Activated B cell treated with CpG ODN at 0.5 μM for 24 hours (primary cell): ENCODE measurements at places on chromosomes 4 and X.

DNA sequence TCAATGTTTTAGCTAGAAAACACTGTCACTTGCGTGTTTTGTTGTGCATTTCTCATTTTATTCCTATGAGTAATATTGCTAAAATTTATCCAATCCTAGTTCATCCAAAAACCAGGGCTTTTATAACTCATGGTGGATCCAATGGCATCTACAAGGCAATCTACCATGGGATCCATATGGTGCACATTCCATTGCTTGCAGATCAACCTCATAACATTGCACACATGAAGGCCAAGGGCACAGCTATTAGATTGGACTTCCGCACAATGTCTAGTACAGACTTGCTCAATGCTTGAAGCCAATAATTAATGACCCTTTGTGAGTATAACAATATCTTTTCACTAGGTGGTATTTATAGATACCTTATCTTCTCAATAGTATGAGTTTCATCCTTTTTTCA lies 57.2 kb upstream of the UGT2B7 start:
- no peak for DNase-seq

DNA sequence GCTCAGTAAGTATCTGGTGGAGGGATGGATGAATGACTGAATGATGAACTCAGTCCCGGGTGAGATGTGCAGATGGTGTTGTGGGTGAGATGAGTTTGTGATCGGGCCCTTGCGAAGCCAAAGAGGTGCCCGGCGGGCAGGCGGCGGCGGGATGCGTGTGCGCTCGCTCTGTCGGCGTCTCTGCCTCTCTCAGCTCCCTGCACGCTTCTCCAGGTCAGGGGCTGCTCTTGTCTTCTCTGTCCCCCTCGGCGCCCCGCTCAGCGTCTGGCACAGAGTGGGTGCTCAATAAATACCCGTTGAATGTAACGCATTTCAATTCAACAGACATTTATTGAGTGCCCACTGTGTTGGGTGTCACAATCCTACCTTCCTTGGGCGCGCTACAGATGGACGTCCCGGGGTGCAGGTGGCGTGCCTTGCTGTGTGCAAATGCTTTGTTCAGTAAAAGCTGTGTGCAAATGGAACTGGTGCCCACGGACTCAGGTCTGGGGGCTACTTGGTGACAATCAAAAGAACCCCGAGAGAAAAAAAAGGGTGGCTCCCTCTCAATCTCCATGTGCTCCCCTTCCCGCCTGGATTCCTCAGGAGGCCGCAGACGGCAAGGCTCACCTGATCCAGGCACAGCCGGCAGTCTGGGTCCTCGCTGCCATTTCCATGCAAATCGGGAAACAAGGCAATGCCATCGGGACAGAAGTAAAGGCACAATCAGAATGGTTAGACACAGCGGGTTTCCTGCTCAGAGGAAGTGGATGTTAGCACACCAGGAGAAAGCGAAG lies 65.6 kb upstream of the AFAP1 start:
- DNase-seq, result no peak

GRCh38 chr4:38559374-38559773 lies 104.6 kb upstream of the KLF3 start:
- no peak for DNase-seq

GRCh38 chr4:26321373-26322221 lies 783 bp downstream of the RBPJ start:
- DNase-seq, result no peak

DNA sequence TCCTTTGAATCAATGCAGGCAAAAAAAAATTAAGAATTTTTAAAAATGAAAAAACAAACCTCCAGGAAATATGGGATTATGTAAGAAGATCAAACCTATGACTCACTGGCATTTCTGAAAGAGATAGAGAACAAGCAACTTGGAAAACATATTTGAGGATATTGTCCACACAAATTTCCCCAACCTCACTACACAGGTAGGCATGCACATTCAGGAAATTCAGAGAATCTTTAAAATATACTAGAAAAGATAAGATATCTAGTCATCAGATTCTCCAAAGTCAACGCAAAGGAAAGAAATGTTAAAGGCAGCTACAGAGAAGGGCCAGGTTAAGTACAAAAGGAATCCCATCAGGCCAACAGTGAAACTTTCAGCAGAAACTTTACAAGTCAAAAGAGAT lies 85.6 kb downstream of the ANTXR2 start:
- DNase-seq, result no peak

- DNase-seq, result no peak
These were observed 119.2 kb downstream of the IRF2 start for GRCh38 chr4:184355111-184355604.

DNA sequence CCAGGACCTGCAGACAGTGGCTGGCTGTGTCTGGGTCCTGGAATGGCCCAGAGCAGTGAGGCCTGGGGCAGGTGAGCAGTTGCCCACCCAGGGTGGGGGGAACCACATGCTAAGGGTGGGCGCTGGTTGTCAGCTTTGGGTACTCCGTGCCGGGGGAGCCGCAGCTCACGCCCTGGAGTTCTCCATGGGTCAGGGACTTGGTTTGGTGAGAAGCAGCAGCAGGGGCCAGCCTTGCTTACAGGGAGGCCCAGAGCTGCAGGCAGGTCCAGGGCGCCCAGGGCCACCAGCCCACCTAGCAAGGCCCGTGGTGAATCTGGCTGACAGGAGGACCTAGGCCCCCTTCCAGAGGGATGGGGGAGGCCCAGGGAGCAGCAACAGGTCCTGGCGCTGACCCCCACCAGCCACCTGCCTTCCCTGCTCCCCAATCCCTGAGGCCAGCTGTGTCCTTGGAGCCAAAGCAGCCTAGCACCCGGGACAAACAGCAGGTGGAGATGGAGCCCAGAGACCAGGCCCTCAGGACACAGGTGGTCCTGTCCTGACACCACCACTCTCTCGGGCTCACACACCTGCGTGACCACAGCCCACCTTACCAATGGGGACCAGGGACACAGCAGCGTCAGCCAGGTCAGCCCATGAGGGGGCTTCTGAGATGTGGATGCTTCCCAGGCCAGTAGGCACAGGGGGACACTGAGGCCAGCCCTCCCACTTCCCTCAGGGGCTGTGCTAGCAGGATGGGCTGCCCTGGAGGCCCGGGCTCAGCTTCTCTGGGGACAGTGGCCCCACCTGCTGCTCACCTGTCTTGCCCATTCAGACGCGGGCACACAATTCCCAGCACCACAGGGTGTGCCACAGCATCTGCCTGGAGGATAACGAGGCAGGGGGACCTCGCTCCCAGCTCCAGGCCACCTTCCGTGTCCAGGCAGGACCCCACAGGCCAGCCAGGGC lies 3.5 kb downstream of the MXD4 start:
- DNase-seq, result peak; percentile 14

DNA sequence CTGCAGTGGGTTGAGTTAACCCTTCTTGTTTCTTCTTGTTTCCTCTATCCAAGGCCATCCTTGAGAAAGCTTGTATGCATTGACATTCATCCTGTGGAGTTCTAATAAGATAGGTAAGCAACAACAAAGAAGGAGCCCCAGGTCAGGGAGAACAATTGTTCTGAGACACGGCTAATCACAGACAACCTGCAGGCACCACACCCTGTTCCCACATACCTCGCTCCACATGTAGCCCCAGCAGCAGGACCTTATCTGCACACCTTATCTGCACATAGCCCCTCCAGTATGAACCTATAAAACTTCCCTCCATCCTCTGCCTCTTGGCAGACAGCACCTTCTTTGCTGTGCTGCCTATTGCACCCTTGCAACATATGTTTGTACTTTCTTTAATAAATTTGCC lies 129.1 kb downstream of the MSL3 start:
- DNase-seq, result no peak

DNA sequence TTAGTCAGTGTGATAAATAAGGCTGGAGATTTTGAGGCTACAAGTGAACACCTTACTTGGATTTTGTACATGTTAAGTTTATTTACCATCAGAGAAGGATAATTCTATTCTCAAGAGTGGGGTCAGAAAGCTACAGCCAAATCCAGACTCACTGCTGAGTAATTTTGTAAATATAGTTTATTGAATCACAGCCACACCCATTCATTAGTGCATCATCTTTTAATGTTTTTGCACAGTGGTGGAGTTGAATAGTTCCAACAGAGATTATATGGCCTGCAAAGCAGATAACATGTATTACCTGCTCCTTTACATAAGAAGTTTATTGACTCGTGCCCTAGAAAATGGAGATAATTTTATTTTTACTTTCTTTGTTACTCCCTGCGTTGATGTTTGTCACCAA lies 60.4 kb downstream of the PCDH18 start:
- no peak for DNase-seq

- DNase-seq, result no peak
These were observed 160.9 kb downstream of the SMIM20 start for GRCh38 chr4:26074712-26075430.

DNA sequence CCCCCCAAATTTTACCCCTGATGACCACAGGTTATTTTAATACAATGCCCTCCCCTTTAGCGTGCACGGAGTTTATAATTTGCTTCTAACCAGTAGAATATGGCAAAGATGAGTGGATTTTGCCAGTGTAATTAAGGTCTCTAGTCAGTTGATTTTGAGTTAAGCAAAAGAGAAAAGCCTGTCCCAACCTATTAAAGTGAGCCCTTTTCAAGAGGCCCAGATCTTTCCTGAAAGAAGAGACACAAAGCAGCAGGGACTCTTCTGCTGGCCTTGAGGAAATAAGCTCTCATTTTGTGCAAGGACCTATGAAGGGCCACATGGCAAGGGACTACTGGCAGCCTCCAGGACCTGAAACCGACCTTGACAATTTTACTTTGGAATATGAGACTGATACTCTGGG lies 61.9 kb upstream of the GABRG1 start:
- DNase-seq, result no peak

DNA sequence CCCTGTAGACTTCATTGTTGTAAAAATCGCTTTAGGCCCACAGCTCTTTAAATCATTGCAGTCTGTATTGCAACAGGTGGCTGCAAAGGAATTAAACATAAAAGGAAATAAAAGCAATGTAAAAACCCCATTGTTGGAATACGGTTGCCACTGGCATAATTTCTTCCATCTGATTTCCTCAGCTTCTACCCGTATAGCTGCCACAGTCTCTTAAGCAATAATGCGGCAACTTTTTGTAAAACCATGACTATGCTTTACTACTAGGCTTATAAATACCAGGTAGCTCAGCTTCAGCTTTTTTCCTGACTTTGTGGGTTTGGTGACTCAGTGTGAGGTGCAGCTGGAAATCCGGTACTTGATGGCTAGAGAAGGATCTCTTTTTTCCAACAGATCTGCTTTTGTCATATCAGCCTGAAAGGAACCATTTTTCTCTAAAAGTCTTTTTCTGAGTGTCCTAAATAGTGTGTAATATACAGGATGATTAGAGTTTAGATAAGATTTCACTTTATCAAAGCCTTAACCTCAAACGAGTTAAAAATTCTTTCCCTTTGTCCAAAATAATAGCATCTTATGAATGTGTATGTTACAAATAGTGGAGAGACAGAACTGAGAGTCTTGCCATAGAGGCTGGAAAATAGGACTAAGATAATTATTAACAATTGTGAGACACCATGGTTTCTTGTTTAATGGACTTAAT lies 268.0 kb downstream of the ADGRL3 start:
- no peak for DNase-seq

- DNase-seq, result no peak
These were observed 92.2 kb upstream of the RAPGEF2 start for GRCh38 chr4:159010563-159011260.

DNA sequence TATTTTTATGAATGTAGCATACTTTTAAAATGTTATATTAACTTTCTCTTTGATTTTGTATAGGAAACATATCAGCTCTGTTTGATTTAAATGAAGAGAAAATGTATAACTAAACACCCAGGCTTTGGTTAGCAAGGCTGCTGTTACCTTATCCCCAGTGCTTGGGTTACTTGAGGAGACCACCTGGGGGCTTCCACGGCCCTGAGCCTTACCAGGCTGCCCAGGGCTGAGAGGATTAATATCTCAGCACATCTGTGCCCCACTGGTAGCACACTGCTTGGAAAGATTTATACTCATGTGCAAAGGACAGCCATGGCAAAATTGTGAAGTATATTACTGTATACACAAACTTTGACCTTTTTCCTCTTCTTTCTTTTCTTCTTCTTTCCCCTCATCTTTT lies 752.9 kb downstream of the RAPGEF2 start:
- no peak for DNase-seq

GRCh38 chr4:153593161-153593560 lies 90.9 kb upstream of the TLR2 start:
- DNase-seq, result no peak

- no peak for DNase-seq
These were observed 95.2 kb upstream of the NAP1L5 start for GRCh38 chr4:88792821-88793220.

- DNase-seq, result no peak
These were observed 253.8 kb upstream of the KCNIP4 start for GRCh38 chr4:22202246-22202974.

GRCh38 chrX:77694491-77694890 lies 91.5 kb downstream of the ATRX start:
- no peak for DNase-seq

- no peak for DNase-seq
These were observed 165.9 kb downstream of the PCDH10 start for GRCh38 chr4:133314991-133315390.

- no peak for DNase-seq
These were observed 112.0 kb upstream of the TBL1X start for GRCh38 chrX:9352694-9353411.

GRCh38 chrX:39759526-39760224 lies 338.1 kb downstream of the BCOR start:
- DNase-seq, result no peak

- no peak for DNase-seq
These were observed 145.0 kb downstream of the SPCS3 start for GRCh38 chr4:176464748-176465147.
